Pulmonary artery endothelial cell (primary cell): ENCODE measurements at places on chromosomes 5 and 9. TPM values are rescaled to one million over a fixed set of nuclear protein-coding genes. Genes with fewer than 3 reads are reported as not detected.

- DNase-seq: no peak
Observed at GRCh38 chr9:89372230-89372816, 54.0 kb downstream of the SECISBP2 start.

DNA sequence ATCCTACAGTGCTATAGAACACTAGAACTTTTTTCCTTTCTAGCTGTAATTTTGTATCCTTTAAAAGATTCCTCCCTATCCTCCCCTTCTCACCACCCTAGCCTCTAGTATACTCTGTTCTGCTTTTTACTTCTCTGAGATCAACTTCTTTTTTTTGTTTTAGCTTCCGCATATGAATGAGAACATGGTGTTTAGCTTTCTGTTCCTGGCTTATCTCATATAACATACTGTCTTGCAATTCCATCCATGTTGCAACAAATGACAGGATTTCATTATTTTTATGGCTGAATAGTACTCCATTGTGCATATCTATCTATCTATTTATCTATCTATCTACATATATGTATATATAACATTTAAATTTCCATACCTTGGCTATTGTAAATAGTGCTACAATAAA, 126.0 kb upstream of the MAN2A1 start:
- no peak for DNase-seq

DNA sequence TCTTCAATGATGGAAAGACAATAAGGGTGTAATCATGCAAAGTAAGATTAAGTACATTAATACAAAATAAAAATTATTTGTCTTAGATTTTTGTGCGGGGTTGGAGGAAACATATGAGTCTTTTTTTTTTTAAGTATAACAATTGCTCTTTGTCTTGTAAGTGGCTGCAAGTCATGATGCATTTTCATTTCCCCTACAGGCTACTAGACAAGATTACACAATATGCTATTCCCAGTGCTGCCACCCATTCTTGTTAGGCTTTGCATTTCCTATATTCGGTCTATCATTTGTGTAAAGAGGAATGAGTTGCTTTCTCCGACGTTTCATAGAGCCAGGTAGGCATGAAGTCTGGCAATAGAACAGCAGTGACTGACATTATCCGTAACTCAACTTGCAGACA, 294.2 kb upstream of the CYLC2 start:
- no peak for DNase-seq

DNA sequence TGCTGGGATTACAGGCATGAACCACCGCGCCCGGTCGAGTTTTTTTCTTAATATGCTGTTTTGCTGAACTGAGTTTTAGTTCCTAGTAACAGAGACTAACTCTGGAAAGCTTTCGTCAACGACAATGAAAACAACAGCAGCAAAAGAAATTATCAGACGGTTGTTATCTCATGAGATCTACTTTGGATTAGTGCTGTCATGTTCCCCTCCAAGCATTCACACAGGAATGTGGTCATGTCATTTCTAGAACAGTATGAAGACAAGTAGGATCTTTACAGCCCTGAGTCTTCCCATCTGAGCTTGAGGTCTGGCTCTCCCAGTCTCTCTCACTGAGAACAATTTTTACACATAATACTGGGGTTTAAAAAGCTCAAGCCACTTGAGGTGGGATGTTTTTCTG, 4.0 kb upstream of the ANKRD33B start:
- DNase-seq: no peak

- DNase-seq: no peak
Observed at GRCh38 chr9:29556317-29556716, 1983.0 kb upstream of the C9orf72 start.

GRCh38 chr9:70044490-70045307, 1.1 kb downstream of the MAMDC2 start:
- no peak for DNase-seq

GRCh38 chr5:156934450-156935211, 28.4 kb downstream of the TIMD4 start:
- no peak for DNase-seq

DNA sequence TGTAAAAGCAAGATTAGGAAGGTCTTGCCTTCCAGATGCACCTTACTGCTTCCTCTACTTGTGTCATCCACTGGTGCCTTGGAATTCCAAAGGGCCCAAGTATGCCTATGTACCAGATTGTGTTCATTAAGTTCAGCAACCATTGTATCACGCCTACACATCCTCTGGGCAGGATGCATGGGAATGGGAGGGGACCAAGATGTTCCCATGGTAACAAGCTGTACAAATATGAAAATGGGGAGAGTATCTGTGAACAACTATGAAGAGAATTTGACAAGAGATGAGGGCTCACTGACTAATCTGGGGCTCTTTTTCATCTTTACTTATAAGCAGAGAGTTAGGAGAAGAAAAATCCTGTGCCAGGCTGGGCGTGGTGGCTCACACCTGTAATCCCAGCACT, 137.8 kb upstream of the MAP1B start:
- no peak for DNase-seq

GRCh38 chr5:35319333-35320002, 89.2 kb upstream of the PRLR start:
- no peak for DNase-seq

DNA sequence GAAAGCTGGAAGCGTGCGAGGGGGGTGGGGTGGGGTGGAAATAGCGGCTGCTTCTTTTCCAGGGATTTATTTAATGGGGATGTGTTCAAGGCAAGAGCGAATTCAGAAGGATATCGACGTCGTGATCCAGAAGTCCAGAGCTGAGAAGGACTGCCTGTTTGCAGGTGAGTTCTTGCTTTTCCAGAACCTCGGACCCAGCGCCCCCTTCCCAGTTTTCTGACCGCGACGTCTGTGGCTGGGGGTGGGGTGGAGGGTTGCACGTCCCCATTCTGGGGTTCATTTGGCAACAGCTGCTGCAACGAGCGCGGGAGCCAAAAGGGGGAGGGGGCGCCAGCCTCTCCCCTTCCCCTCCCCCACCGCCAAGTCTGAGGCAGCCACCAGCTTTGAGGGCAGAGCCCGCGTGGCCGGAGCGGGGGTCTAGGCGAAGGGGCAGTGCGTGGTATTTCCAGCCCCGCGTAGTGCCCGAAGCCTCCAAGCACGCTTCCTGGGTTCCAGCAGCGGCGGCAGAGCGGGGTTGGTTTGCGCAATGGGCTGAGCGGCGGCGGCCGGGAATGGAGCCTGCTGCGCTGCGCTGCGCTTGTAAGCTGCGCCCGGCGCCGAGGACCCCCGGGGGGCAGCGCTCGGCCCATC, 701 bp downstream of the PARP8 start:
- no peak for DNase-seq

GRCh38 chr5:36765876-36766275, 110.7 kb upstream of the NIPBL start:
- no peak for DNase-seq

SLC1A3 gene
- 0.07 TPM in 1 of 2 replicates, not detected in the other for total RNA-seq

ESM1 gene
- total RNA-seq: 466 and 764 TPM in 2 replicates

TMEM171 gene
- total RNA-seq: 12.0 and 15.4 TPM in 2 replicates

PCDHA1 gene
- total RNA-seq: 0.04 TPM in 1 of 2 replicates, not detected in the other

ARL14EPL gene
- 0.13 and 0.39 TPM in 2 replicates for total RNA-seq

EPB41L4A gene
- 13.4 and 18.3 TPM in 2 replicates for total RNA-seq
